ENCODE measurements at places on chromosomes 16 and 17.

- DNase-seq, result peak; percentile 95
Measured at GRCh38 chr16:3880623-3881498, at the start of gene CREBBP. CREBBP (minus strand) TSS chr16:3880713; CDS start chr16:3879916, 797 bp downstream.

DNA sequence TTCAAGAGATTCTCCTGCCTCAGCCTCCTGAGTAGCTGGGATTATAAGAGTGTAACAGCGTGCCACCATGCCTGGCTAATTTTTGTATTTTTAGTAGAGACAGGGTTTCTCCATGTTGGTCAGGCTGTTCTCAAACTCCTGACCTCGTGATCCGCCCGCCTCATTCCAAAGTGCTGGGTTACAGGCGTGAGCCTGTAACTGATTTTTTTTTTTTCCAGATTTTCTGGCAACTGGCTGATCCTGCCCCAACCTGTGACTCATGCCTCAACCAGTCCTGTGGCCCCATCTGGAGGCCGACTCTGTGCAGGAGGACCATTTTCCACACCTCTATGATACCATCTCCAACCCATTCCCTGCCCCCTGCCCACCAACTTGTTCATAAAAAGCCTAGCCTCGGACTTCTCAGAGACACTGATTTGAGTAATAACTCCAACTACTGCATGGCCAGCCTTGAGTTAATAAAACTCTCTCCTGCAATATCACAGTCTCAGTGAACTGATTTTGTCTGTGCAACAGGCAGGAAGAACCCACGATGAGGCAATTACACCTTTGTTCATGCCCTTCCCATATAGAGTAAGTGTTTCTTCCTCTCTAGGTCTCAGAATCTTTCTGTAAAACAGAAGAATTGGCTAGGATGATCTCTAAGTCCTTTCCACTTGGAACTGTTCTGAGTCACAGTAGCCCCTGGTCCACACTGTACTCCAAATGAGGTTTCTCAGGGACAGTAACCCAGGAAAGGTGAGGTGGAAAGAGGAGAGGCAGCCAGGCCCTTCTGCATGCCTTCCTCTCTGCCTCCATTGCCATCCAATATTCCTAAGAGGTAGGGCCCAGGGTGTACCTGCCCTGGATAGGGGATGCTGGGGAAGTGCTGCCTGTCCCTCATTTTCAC lies 8.8 kb upstream of the CNOT1 start:
- peak; percentile 27 for DNase-seq

DNA sequence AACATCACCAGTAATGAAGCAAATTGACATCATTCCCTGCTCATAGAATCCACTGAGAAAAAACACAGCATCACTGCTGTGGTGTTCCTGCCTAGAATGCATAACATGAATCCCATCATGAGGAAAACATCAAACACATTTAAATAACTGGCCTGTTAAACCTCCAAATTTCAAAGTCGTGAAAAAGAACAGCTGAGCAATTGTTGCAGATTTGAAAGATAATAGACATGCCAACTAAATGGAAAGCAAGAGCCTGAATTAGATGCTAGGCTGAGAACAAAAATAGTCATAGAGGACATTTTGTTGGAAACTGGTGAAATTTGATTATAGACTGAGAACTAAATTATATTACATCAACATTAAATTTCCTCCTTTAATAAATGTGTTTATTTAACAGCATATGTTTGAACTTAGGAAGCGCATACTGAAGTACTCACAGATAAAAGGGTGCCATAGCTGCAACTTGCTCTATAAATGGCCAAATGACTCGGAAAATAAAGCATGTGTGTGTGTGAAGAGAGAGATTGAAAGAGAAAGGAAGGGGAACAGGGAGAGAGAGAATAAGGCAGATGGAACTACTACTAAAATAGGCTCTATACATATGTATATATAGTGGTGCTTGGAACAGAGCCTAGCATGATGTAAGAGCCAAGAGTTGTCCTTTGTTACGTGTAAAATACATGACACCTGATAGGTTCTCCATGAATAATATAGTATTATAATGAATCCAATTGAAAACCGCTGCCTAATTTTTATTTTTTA lies 305.0 kb upstream of the MON1B start:
- no peak for DNase-seq

DNA sequence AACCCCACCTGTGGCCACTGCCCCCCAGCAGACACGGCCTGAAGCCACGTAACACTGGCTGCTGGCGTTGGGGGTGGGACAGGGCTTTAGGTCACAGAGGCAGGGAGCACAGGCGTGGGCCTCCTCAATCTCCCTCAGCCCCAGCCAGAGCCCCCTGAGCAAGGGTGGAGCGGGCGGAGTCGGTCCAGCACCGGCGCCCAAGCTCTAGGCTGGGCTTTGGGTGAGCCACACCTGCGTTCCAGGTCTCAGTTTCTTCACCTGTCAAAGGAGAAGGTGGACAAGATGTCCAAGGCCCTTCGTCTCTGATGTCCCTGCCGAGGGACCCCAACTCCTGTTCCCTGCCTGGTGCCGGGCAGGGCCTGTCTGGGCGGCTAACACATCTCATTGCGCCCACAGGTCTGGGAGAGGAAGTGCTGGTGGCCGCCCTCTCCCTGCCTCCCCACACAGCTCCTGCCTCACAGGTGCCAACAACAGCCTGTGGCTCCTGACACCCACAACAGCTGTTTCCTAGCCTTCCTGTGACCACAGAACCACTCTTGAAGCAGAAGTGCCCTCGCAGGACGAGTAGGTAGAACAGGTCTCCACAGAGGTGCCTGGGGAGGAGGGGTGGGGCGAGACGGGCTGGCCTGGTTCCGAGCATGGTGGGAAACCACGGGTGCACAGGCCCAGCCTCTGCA lies 12.0 kb downstream of the FAM83G start:
- peak; percentile 27 for DNase-seq
